GM12892 (cell line): ENCODE measurements at places on chromosomes 5 and 9.

- no peak for DNase-seq
Observed at GRCh38 chr5:145180371-145180770, 654.8 kb downstream of the PRELID2 start.

- DNase-seq: no peak
Observed at GRCh38 chr9:136284951-136285350, 18.9 kb downstream of the CCDC187 start.

DNA sequence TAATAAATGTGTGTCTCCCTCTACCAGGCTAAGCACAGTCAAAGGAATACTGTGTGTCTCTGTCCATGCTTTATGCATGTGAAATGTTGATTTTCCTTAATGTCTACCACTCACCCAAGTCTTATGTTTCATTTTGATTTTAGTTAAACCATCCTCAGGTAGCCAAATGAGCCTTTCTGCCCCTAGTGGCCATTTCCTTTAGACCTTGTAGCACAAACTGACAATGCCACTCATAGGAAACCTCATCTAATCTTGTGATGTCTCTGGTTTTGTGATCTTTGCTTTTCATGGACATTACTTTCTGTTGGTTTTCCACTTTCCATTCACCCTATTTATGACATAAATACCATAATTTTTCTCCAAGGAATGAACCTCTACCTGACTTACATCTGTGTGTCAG is 820.8 kb downstream of the MAT2B start:
- no peak for DNase-seq

DNA sequence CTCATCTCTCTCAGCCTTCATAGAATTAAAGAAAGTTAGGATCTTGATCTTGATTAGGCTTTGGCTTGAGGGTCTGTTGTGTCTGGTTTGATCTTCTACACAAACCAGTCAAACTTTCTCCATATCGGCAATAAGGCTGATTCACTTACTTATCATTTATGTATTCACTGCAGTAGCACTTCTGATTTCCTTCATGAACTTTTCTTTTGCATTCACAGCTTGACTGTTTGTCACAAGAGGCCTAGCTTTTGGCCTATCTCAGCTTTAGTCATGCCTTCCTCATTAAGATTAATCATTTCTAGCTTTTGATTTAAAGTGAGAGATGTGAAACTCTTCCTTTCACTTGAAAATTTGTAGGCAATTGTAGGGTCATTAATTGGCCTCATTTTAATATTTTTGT is 62.8 kb downstream of the SH3RF2 start:
- DNase-seq: no peak

DNA sequence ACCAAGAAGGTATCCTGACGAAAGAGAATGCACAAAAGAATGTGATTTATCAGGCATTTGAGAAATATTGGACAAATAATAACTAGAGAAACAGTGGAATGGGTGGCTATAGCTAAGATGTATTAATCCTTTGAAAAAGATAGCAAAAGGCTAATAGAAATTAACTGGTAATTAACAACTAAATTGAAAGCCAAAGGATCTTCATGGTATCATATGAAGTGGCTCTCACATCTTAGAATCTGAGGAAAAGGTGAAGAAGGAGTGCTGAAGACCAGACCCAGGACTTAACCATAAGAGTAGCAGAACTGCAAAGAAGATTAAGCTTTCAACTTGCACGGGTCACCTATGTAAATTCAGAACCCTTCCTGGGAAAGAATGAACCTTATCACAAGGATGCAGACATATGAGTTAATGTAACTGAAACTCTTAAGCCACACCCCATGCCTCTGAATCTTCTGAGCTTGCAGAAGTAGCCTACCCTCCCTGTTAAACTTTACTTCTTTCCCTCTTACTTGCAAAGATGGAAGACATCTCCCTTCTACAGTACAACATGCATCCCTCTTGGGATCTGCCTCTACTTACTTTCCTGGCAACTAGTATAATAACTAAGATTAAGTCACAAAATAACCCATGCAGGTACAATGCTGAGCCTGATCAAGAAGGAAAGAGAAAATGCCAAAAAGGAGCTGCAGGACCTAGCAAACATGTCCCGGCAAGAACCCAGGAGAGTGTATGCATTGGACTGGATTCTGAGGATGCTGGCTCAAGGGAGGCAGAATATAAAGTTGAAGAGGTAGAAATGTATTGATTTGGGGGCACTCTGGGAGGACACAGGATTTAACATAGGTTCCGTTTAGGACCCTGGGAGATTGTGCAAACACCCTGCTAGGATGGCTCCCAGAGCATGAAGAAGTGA is 395.5 kb upstream of the SLC30A5 start:
- no peak for DNase-seq

- DNase-seq: no peak
Observed at GRCh38 chr5:168642019-168642418, 62.9 kb upstream of the PANK3 start.

GRCh38 chr9:136728548-136729123 is 14.1 kb downstream of the LCN10 start:
- no peak for DNase-seq

- DNase-seq: no peak
Observed at GRCh38 chr5:132754947-132755346, 7.7 kb downstream of the CCNI2 start.

- no peak for DNase-seq
Observed at GRCh38 chr5:163794993-163795392, 289.6 kb downstream of the MAT2B start.

GRCh38 chr9:103410059-103410458 is 414.9 kb downstream of the CYLC2 start:
- DNase-seq: no peak

GRCh38 chr5:959581-960531 is 48.7 kb upstream of the NKD2 start:
- no peak for DNase-seq

- no peak for DNase-seq
Observed at GRCh38 chr5:106399391-106399790, 1271.3 kb downstream of the EFNA5 start.

DNA sequence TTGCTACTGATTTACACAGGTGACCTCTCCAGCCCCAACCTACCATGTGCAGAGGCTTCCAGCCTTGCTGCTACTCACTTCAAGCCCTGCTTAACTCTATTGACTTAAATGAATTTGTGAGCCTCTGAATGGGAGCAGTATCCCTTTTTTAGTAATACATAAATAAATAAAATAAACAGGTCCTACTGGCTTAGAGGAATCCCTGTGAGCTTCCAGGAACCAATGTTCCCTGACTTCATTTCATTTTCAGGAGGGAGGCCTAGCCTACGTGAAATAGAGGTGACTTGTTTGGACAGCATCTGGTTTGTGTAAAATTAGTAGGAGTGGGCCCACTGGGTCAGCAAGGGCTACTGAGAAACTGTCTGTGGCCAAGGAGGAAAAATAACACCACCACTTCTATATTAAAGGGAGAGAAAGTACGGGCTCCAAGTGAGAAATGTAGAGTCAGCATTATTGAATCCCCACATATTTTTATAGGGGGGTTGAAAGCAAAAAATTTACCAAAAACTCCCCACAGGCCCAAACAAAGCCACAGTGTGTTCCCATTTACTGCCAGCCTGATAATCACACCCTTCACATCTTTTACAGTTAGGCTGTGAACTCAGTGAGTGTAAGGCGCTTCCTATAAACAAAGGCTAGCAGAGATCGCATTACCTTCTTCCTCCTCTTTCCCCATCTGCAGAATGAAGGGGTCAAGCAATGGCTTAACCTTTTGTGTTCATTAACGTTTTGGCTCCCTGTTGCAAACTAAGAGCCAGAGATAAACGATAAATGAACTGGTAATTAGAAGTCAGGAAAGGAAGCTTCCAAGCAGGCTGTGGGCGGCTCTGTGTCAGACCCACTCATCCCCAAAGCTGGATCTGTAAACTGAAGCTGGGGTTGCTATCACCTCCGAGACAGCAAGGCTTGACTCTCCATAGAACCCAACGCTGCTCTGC is 138.8 kb upstream of the LIFR start:
- no peak for DNase-seq

DNA sequence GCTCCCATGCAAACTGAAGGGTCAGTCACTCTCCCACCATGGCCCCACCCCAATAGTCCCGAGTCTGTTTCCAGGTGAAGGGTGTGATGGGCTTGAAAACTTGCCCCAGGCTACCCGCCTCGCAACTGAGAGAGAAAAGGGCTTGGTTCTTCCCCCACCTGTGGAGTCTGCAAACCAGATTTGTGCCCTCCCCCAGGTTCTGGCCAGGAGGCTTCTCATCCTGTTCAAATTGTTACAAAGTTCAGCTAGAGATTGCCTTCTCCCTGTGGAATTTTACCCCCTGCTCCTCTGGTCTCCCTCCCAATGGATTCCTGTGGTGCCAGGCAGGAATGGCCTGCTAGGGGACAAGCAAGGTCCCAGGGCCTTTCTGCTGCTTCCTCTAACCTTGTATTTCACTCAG is 93.1 kb upstream of the ACO1 start:
- DNase-seq: no peak

DNA sequence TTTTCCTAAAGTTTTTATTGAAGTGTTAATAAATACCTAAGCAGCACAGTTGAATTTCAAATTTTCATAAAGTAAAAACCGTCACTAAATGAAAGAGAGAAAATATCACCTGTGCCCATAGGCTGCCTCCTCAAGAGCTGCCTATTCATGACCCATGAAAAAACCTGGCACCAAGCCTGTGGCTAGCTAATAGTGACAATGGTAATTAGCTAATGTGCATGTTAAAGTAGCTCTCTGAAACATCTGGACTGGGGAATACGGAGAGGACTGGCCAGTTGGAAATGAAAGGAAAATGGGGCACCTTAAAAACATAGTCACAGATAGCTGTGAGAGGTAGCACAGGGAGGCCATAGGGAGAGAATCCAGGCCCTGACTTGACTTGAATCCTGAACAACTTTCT is 5.4 kb upstream of the GNE start:
- DNase-seq: no peak

DNA sequence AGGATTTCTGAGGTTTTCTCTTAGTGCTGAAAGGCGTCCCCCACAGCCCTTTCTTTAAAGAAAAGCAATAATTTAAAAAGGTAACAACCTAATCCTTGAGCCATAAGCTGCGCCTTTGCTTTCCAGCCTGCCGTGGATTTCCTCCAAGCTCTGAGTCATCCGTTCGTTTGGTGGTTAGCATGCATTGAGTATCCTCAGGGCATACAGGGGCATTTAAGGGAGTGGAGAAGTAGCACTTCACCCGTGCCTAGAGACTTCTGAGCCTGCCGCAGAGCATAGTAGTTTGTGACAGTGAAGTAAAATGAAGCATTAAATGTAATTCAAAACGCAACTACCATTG is 892 bp upstream of the TNC start:
- DNase-seq: no peak

DNA sequence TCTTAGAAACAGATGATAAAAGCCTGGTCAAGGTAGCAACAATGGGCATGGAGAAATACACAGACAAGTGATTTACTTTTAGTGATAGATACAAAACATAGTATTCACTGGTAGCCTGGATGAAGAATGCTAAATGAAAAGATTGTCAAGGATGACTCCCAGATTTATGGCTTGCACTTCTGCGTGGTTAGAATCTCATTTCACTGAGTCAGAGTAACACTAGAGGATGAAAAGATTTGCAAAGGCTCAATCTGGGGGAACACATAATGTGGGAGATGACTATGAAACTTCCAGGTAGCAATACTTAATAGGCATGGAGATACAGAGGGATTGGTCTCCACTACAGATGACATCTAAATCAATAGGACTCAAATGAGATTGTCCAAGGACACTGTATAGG is 38.4 kb downstream of the AGTPBP1 start:
- DNase-seq: no peak

DNA sequence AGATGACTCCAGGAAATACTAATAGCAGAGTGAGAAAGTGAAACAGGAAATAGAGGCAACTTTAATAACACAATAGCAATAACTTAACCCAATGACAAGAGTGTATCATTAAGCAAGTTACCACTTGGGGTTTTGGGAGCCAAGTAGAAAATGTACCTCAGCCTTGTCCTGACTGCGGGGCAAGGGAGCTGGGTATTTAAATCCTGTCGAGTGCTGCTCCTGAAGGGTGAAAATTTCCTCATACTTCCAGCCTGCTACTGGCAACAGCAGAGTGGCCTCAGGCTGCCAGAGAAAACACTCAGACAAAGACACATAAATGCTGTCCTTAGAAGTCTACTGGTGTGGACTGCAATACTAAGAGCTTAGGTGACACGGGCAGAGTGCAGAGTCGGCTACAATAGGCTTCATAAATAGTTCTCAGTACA is 112.5 kb upstream of the EMB start:
- no peak for DNase-seq

GRCh38 chr9:13186091-13186490 is 93.4 kb downstream of the MPDZ start:
- DNase-seq: no peak

GRCh38 chr9:105413525-105413924 is 34.3 kb upstream of the FSD1L start:
- no peak for DNase-seq

- no peak for DNase-seq
Observed at GRCh38 chr5:92242170-92242569, 859.1 kb upstream of the ARRDC3 start.
